Hematopoietic multipotent progenitor cell treated with erythropoietin and hydrocortisone succinate and interleukin-3 and kit ligand, for 8 days (in vitro differentiated cells): ENCODE measurements at places on chromosomes 5 and 9.
A peak's percentile ranks its signal among the peaks of the same experiment; 100 is the strongest.

DNA sequence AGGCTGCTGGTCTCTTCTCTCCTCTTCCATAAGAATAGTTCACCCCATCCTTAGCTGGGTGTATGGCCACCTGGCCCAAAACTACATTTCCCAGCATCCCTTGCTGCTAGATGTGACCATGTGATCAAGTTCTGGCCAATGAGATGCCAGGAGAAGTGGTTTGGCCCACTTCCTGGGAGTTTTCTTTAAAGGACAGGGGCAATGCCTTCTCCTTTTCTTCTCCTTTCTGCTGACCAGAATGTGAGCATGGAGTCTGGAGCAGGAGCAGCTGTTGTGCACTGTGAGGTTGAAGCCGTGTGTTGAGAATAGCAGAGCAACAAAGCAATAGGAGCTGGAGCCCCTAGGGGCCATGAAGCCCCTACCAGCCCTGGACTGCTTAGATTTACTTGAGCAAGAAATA, 36.8 kb downstream of the C9orf50 start:
- DNase-seq, result peak; percentile 86

DNA sequence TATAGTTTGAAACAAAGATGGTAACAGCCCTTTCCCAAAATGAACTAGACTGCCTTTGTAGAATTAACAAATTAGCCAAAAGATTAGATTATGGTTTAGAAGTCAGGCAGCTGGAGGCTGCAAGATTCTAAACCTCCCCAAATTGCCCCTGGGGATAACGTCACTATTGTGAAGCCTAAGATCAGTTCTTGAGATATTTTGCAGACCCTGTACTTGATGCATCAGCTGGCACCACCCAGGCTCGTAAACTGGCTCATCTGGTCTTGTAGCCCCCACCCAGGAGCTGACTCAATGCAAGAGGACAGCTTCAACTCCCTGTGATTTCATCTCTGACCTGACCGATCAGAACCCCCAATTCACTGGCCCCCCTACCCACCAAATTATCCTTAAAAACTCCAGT, 4.2 kb upstream of the SOWAHA start:
- no peak for DNase-seq

GRCh38 chr5:14451871-14452270, 129.7 kb upstream of the OTULINL start:
- no peak for DNase-seq

- DNase-seq, result no peak
Measured at GRCh38 chr9:23290973-23291372, 535.1 kb downstream of the ELAVL2 start.

GRCh38 chr5:34930462-34930844, 1.1 kb downstream of the DNAJC21 start:
- peak; percentile 26 for DNase-seq

DNA sequence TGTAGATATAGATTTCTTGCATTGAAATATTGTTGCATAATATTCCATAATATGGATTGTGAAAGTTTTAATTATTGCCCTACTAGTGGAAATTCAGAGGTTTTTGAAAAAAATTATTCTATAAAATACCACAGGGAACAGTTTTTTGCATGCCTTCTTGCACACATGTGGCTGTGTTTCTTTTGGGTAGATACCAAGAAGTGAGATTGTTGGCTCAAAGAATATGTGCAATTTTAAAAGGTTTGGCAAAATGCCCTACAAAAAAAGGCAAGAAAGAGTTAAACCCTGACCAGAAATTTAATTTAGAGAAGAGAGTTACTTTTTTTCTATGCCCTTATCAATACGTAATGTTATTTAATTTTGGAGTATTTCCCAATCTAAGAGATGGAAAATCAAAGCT, 270.8 kb upstream of the DAPK1 start:
- no peak for DNase-seq

DNA sequence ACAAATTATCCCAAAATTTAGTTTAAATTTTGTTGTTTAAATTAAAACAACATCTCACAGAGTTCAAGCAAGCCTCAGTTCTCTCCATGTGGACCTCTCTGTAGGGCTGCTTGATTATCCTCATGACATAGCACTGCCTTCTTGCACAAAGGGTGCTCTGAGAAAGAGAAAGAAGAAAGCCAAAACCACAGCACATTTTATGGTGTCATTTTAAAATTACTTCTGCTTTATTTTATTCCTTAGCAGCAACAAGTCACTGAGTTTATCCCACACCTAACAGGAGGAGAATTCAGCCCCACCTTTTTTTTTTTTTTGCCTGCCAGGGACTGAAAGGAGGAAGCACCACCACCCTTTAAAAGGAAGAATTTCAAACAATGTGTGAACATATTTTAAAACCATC, 12.8 kb upstream of the KCNV2 start:
- no peak for DNase-seq

GRCh38 chr9:78777747-78778146, 480.8 kb downstream of the PSAT1 start:
- DNase-seq, result no peak

GRCh38 chr5:158820891-158821290, 278.8 kb downstream of the EBF1 start:
- DNase-seq, result no peak

- DNase-seq, result no peak
Measured at GRCh38 chr9:69867081-69867814, 46.6 kb downstream of the CFAP95 start.

GRCh38 chr5:97471951-97472350, 288.9 kb upstream of the RIOK2 start:
- DNase-seq, result no peak

GRCh38 chr9:83669067-83669466, 38.7 kb downstream of the UBQLN1 start:
- no peak for DNase-seq

DNA sequence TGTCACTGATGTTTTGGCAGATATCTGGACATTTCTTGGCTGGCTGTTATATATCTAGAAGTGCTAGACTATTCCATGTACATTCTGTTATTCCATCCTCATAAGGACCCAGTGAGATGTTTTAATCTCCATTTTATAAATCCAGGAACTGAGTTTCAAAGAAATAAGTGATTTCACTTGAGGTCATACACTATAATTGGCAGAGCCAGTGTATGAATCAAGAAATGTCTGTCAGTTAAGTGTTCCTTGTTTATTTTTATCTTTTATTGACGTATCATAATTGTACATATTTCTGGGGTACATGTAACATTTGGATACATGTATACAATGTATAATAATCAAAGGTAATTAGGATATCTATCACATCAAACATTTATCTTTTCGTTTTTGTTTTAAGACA, 338.3 kb upstream of the KLF4 start:
- DNase-seq, result no peak

DNA sequence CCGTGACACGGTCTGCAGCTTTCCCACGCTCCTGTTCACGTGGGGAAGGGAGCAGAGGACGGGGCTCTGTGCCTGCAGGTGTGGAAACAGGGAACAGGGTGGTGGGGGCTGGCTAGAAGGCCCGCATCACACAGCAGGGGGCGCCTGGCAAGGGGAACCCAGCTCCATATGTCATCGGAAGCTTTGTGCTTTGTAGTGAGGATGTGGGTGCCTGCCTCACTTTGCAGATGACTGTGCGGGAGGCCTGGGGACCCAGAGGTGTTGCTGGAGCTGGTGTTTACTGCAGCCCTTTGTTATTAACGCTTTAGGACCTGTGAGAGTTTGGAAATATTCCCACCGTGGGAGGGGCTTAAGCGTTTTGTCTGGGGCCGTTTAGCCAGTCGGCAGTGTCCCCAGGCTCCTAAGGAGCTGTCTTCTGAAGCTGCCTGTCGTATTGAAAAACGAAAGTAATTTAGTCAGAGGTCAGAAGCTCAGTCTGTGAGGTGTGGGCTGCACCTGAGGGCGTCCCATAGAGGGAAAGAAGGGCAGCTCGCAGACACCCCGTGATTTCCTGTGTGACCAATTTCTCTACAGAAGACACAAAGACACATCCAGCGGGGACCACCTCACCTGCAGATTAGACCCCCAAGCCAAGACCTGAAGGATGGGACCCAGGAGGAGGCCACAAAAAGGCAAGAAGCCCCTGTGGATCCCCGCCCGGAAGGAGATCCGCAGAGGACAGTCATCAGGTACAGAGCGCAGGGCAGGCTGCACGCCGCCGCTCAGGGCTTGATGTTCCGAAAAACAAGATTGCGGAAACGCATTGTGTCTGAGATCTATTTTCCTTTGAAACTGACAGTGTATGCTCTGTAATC, 9.1 kb downstream of the MAN1B1 start:
- no peak for DNase-seq

- DNase-seq, result no peak
Measured at GRCh38 chr5:37984300-37984699, 144.5 kb upstream of the GDNF start.

GRCh38 chr5:10351199-10351905, 2.1 kb upstream of the MARCHF6 start:
- DNase-seq, result peak; percentile 93

- DNase-seq, result no peak
Measured at GRCh38 chr9:8033794-8034193, 234.2 kb upstream of the DMAC1 start.

DNA sequence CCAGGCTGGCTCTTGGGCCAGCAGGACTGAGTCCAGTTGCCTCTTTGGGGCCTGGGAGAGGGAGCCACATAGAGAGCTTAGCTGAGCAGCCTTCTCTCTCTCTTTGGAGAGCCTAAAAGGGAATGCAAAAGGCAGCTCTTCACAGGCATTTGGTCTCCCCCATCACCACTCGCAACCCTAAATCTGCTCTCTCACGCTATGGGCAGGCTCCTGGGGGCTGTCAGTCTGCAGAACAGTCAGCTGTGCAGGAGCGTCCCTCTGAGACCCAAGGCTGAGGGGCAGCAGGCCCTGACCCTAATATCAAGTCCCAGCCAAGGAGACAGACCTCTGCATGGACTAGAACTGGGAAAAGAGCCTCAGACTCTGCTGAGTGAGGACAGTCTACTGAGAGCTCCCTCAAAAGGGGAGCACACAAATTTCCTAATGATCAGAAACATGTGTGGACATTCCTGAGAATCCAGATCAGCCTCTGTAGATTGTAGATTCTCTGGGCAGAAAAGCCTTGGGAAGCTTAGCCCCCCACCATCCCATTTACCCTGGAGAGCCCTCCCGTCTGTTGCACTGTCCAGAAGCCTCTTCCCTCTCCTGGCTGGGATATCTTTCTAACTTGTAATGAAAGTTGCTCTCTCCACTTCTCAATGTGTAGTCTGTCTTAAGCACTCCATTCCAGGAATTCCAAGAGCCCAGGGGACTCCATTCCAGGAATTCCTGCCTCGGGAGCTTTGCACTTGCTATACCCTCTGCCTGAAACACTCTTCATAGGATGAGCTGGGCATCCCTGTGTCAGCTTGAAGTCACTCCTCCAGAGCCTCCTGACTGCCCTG, 79.4 kb downstream of the FAM114A2 start:
- DNase-seq, result no peak

- DNase-seq, result no peak
Measured at GRCh38 chr9:79709743-79710674, 138.2 kb downstream of the TLE4 start.

GRCh38 chr9:136378170-136379002, 4.9 kb upstream of the CARD9 start:
- no peak for DNase-seq

GRCh38 chr5:127428276-127428675, 89.2 kb upstream of the PRRC1 start:
- DNase-seq, result no peak

DNA sequence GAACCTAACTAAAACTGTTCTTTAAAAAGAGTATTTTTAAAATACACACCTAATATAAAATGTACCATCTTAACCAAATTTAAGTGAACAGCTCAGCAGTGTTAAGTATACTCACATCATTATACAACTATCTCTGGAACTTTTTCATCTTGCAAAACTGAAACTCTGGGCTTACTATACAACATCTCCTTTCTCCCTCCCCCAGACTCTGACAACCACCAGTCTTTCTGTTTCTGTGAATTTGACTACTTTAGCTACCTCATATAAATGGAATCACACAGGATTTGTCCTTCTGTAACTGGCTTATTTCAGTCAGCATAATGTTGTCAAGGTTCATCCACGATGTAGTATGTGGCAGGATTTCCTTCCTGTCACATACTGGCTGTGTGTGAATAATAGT, 93.5 kb downstream of the FOXD1 start:
- no peak for DNase-seq

GRCh38 chr9:89553451-89554010, 51.3 kb upstream of the GADD45G start:
- DNase-seq, result no peak

- DNase-seq, result no peak
Measured at GRCh38 chr5:179533907-179534306, 16.4 kb upstream of the RUFY1 start.

- no peak for DNase-seq
Measured at GRCh38 chr5:11012295-11012694, 251.3 kb upstream of the DAP start.

DNA sequence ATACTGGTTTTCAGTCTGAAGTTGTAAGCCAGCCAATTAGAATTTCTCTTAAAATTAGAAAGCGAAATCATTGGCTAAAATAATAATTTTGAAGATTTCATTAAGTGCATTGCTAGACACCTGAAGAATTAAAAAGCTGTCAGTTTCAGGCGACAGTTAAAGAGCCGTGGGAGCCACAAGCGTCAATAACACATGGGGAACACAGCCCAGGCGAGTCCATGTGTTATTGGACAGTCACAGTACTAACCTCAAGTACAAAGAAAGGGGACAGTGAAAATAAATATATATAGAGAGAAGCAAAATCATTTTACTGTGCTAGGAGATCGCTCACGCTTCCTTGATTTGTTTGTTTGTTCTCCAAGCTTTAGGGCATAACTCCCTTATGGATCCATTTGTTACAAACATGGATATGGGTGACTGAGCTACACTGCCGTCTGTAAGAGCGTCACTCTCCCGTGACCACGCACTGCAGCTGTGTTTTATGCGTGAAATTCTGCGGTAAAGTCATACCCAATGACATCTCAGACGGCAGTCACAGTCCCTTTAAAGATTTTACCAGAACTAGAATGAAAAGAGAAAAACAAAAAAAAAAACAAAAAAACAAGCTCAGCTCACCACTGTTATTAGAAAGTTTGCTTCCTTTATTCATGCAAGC, 83.2 kb downstream of the USP20 start:
- no peak for DNase-seq

DNA sequence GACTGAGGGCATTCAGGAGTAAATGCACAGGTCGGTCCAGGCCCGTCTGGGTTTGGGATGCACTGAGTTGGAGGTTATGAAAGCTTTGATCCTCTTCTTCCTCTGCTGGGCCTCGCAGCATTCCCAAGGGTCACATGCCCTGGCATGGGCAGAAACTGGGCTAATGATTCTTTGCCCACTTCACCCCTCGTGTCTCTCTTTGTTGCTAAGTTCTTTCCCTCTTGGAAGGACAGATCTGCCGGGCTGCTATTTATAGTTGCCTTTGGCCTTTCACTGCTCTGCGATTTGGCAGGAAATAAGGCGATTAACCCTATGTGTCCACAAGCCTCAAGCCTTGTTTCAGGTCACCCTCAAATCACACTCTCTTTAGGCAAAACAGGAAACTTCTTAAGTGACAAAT, 66.9 kb downstream of the ENTREP1 start:
- DNase-seq, result no peak

- DNase-seq, result no peak
Measured at GRCh38 chr5:80260461-80260860, 4.6 kb upstream of the SERINC5 start.

GRCh38 chr9:7058473-7058872, 300.7 kb downstream of the KDM4C start:
- DNase-seq, result no peak
